Pulmonary artery endothelial cell (primary cell): ENCODE measurements at places on chromosomes 5 and 9. TPM values are rescaled to one million over a fixed set of nuclear protein-coding genes. Genes with fewer than 3 reads are reported as not detected.

CCDC69 gene
- 8.2 and 8.9 TPM in 2 replicates for total RNA-seq

ZFP2 gene
- 0.26 and 0.53 TPM in 2 replicates for total RNA-seq

SPINK7 gene
- total RNA-seq: not detected in 2 replicates

SCGB3A2 gene
- total RNA-seq: not detected in 2 replicates

RIC1 gene
- total RNA-seq: 32.6 and 32.8 TPM in 2 replicates
